ENCODE measurements at places on chromosomes 3 and 15.

DNA sequence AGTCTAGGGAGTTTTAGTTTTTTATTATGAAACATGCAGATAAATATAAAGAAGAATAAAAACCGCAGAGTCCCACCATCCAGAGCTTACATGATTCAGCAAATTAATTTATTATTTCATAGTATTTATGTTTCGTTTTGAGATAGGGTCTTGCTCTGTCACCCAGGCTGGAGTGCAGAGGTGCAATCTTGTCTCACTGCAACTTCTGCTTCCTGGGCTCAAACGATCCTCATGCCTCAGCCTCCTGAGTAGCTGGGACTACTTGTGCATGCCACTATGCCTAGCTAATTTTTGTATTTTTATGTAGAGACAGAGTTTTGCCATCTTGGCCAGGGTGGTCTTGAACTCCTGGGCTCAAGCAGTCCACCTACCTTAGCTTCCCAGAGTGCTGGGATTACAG, 13.6 kb downstream of the RNF13 start:
- DNase-seq, result no peak

- DNase-seq, result no peak
Observed at GRCh38 chr15:89215627-89216026, 5.8 kb downstream of the RLBP1 start.

DNA sequence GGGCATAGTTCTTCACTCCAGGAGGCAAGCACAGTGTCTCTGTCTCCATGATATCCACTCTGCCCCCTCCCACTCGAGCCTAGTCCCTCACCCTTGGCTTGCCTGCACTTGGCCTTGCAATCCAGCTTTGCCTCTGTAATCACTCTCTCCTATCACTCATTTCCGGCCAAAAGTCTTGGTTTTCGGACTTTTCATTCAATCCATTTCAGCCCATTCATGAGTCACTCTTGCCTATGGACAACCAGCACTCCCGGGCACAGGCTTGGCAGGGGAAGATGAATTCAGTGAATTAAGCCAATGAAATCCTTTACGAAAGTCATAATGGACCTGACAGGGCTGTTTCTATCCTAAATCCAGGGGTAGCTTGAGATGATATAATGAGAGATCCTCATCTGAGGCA, 21.7 kb downstream of the DAZL start:
- DNase-seq, result no peak

DNA sequence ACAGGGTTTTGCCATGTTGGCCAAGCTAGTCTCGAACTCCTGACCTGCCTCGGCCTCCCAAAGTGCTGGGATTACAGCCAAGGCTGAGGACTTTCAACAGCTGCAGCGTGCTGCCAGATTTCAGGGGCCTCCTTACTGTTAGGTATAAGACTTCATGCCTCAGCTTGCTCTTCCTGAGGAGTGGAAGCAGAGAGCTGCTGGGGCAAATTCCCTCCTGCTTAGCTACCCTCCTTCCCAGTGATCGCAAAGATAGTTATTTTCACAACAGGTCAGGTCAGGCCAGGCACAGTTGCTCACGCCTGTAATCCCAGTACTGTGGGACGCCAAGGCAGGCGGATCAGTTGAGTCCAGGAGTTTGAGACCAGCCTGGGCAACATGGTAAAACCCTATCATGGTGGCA, 2.6 kb upstream of the CPNE9 start:
- no peak for DNase-seq

DNA sequence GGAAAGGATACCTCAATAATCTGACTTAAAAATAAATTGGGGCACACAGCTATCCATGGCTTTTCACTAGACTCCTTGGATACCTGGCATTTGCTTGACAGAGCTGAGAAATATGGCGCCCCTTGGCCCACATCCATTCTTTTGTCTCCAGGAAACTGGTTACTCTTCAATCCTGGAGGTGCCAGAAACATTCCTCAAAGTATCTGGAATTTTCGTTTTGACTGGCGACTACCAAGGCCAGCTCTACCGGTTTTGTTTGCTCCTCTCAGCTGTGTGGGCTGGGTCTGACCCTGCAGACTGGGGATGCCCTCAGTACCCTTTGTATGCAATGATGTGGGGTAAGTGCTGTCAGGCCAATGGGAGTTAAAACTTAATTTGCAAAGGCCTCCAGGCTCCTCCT, 27.0 kb downstream of the KATNBL1 start:
- no peak for DNase-seq

- no peak for DNase-seq
Observed at GRCh38 chr3:38969317-38970235, 82.2 kb downstream of the SCN11A start.

DNA sequence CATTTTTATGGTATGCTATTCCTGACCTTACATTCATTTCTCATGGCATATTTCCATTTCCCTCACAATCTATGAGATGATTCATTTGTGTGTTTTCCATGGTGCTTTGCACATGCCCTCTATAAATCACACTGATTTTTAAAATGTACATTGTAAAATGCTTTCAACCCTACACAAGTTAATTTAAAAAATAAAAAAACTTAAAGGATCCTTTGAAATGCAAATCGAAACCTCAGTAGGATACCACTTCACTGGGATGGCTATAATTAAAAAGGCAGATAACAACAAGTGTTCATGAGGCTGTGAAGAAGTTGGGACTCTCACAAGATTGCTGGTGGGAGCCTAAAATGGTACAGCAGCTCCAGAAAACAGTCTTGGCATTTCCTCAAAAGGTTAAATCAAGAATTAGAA, 83.5 kb downstream of the FMN1 start:
- no peak for DNase-seq

GRCh38 chr3:16053794-16054193, 120.7 kb upstream of the GALNT15 start:
- no peak for DNase-seq

DNA sequence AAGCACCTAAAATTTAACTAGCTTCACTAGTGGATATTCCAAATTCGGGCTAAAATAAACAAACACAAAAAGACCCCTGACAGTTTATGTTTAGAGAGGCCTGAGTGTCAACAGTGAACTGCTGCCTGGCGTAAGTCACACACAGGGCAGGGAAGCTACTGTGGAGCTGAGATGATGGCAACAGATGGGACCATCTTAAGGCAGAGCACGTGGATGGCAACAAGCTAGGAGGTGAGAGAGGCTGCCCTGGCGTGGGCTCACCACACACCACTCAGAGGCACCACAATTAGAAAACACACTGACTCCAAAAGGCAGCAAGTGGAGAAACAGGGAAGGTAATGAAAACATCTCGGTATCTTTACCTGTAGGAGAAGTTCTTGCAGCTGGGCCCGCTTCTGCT, 93.3 kb downstream of the ATP1B3 start:
- DNase-seq, result no peak

DNA sequence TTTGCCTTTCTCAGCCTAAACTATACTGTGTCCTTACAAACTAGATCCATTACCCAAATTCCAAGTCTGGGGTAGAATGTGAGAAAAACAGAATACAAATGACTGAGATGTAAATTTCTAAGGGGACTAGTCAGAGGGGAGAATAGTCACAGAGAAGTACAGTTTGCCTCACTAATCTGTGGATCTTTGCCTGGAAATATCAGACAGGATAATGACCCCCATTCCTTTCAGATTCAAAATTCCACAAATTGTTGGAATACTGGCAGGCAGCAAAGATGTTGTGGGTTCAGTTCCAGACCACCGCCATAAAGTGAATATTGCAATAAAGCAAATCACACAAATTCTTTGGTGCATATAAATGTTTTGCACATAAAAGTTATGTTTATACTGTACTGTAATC, 762.8 kb upstream of the NR2F2 start:
- no peak for DNase-seq

DNA sequence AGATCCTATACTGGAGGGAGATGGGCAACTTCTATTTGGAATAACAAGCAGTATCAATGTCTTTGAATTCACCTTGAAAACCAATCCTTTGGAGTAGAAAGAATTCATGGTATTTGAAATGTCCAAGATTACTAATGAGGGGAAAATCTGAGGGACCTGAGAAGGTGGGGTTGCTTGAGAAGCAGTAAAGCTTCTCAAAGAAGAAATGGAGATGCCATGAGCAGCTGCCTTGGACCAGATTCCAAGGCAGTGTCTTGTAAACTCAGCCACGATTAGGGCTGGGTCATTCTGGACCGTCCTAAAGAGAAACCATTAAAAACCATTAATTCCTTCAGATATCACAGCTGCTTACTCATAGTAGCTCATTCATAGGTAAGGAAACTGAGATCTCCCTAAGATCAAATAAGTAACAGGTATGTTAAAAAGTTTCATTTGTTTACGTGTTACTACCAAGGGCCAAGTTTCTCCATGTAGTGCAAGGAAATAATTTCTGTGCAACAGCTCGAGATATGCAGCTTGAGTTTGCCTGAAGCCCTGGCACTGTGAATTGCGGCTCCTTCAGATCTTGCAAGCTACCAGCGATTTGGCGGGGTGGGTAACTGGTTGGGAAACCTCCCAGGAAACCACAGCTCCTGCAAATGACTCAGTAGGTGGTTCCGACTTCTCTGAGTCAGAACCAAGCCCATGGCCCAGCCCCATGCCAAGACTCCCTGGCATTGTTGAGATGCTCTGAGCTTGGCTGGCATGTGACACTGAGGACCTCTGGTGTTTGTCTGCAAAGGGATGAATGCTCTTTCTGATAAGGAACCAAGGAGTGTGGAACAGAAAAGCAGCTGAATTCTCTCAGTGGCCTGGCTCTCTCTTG, 296.8 kb downstream of the RORA start:
- DNase-seq, result no peak

- DNase-seq, result no peak
Observed at GRCh38 chr3:12983319-12983718, 89.9 kb downstream of the IQSEC1 start.

DNA sequence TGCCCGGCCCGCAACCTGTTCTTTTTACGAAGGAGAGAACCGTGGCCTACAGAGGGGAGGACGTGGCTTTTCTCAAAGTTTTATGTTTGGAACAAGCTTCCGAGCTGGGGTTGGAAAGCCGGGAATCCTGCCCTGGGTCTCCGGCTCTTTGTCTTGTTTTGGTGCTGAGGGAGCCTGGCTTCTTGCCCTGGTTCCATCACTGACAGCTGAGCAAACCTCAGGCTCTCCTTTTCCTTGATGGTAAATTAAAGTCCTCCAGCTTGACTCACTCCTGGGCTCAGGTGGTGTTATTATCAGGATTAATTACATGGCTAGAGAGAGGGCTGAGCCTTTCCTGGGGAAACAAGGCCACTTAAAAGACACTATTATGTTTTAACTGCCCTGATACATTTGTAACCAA, 289.5 kb upstream of the RGMA start:
- no peak for DNase-seq

GRCh38 chr15:47903368-47903767, 186.1 kb downstream of the SEMA6D start:
- no peak for DNase-seq

GRCh38 chr15:48859426-48859825, 18.5 kb upstream of the EID1 start:
- DNase-seq, result no peak

DNA sequence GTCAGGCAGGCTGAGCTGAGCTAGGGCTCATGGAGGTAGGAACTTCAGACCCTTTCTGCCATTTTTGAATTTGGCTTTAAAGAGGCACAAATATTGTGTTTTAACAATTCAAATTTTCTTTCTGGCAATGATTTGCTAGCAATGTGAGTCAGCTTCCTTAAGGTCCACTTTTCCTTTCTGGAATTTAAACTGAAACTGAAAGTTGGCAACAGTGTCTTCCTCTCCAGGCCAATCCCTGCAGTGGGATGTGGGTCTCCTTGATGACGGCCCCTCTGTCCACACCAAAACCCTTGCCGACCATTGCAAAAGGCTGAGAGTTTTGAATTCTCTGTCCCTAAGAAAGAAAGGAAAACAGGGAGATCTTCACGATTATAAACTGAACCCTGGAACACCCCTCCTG, 27.1 kb downstream of the RPSA start:
- DNase-seq, result no peak

GRCh38 chr3:4575381-4575780, 82.2 kb downstream of the ITPR1 start:
- DNase-seq, result no peak

GRCh38 chr3:145983101-145983500, 177.9 kb downstream of the PLOD2 start:
- DNase-seq, result no peak

DNA sequence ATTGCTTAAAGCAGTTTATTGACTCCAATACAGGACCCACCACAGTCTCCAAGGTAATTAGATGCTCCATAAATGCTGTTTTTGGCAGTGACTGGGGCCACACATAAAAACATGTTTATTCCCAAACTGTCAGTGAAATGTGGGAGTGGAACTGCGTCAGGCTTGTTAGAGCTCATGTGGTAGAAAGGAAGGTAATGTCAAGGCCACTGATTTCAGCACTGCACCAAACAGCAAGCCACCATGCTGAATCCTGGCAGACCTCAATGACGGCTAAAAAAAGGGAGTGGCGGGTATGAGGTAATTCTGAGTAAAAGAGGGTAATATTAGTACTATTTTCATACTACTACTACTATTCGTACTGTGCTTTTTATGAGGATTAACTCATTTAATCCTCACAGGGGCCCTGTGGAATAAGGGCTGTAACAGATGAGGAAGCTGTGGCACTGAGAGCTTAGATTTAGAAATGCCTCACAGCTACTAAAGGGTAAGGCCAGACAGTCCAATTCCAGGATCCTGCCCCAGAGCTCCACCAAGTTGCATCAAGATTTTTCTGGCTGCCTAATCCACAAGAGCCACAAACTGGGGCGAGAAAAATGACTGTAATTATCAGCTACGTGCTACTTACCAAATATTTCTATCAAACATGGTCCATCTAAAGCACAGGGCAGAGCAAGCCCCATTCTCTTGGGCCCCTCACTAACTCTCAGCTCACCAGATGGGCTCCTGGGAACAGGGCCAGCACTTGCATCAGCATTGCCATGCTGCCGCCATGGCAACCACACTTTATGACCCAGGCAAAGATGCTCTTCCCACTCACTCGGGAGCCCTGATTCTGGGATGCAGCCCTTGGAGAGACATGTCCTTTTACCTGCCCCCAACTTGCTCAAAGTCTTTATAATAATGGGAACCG, 83.6 kb upstream of the SPATA12 start:
- no peak for DNase-seq
